Tibial nerve (tissue), 4 donors: ENCODE measurements at places on chromosomes 13 and 19. TPM values are rescaled to one million over a fixed set of nuclear protein-coding genes. Genes with fewer than 3 reads are reported as not detected.

- DNase-seq, result no peak
Measured at GRCh38 chr13:38767506-38768265, 80.8 kb downstream of the FREM2 start.

GRCh38 chr13:105050686-105051085, 1484.8 kb downstream of the EFNB2 start:
- DNase-seq, result no peak

DNA sequence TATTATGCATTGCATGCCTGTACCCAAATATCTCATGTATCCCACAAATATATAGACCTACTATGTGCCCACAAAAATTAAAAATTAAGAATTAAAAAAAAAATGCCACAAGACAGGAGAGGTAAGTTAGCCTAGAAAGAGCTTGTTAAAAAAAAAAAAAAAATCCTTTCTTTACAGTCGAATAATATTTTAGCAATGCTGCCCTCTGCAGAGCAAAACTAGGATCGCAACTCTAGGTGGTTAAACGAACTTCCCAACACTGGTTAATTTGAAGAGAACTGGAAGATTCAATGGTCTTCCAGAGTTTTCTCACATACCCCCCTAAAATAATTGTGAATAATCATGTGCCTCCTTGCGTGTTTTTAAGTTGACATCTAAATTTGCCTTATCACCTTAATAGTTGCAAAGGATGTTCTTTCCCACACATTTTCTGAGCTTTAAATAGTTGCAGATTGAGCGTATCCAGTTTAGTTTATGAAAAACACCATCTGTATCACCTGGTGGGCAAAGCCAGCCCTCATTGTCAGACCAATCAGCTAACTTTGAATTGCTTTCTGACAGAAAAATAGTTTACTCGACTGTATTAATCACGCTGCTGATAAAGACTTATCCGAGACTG, 47.4 kb upstream of the RCBTB2 start:
- peak; percentile 85 for DNase-seq

DNA sequence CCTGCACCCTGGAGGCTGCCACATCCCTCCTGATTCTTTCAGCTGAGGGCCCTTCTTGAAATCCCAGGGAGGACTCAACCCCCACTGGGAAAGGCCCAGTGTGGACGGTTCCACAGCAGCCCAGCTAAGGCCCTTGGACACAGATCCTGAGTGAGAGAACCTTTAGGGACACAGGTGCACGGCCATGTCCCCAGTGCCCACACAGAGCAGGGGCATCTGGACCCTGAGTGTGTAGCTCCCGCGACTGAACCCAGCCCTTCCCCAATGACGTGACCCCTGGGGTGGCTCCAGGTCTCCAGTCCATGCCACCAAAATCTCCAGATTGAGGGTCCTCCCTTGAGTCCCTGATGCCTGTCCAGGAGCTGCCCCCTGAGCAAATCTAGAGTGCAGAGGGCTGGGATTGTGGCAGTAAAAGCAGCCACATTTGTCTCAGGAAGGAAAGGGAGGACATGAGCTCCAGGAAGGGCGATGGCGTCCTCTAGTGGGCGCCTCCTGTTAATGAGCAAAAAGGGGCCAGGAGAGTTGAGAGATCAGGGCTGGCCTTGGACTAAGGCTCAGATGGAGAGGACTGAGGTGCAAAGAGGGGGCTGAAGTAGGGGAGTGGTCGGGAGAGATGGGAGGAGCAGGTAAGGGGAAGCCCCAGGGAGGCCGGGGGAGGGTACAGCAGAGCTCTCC, 6.9 kb upstream of the CEACAM5 start:
- DNase-seq, result no peak

DNA sequence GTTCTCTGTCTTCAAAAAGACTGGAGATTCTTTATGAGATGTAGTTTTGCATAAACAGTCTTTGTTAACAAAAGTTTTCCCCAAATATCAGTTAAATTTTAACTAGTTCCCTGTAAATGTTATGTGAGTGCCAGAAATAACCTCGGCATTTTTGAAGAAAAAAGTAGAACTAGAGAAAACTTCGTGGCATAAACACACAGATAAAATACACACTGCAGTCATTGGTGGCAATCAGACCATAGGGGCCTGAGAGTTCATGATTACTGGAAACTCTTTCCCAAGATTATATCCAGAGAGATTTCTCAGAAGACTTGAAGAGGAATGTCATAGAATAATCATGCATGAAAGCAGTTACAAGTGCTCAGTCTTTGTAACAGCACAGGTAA, 190.0 kb downstream of the MZT1 start:
- DNase-seq, result no peak

DNA sequence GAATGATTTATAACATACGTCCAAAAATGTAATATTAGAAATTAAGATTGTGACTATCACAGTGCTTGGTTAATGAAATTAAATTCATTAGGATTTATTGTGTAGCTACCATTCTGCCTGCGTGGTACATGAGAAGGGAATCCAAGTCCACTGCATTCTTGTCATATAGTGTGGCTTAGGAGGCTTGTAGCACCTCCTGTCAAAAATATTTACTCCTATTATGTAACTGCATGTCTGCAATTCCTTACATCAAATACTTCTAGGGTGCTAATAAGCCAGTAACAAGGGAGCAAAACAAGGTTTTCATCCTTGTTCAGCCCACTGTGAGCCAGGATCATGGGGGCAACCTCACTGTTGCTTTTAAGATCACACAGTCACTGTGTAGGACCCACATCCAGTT, 199.0 kb downstream of the SLC7A1 start:
- no peak for DNase-seq

Gene ITGBL1
- 72.8 TPM for total RNA-seq

Gene CD177
- 33.3 TPM for total RNA-seq

Gene C13orf46
- total RNA-seq, result 17.7 TPM

Gene TNFRSF19
- 10.7 TPM for total RNA-seq

Gene MATK
- total RNA-seq, result 2.1 TPM
